Cardiac fibroblast (primary cell): ENCODE measurements at places on chromosomes 16 and 17.

GRCh38 chr17:30336369-30337171 lies 2.7 kb upstream of the TMIGD1 start:
- peak; percentile 62 for DNase-seq

GRCh38 chr17:68184816-68185436 lies 62.9 kb upstream of the AMZ2 start:
- DNase-seq = no peak

DNA sequence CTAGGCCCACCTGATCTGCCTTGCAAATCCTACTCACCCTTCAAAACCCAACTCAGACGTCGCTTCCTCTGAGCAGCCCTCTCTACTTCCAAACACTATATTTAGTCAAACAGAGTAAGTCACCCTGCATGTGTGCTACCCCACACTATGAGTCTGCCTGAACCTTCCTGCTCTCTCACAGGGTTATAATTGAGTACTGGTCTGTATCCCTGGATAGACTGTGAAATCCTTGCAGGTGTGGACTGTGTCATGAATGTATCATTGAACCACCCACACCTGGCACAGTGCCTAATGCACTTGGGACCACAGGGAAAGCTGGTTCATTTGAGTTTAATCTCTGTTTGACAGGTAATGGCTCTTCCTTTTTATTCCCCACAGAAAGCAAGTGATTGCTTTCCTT lies 3.4 kb downstream of the FBXO39 start:
- no peak for DNase-seq

- DNase-seq = no peak
Measured at GRCh38 chr16:55055262-55055661, 124.6 kb downstream of the IRX5 start.

DNA sequence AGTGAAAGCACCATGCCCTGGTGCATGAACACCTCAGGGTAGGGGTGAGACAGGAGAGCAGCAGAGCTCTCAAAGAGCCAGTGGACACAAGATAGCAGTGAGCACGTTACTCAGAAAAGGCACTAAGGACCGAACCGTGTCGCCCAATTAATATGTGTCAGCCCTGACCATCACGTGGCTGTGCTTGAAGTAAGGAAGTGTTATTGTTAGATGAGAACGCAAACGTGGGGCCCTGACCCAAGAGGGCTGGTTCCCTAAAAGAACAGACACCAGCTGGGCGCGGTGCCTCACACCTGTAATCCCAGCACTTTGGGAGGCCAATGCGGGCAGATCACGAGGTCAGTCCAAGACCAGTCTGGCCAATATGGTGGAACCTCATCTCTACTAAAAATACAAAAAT lies 16.3 kb downstream of the AXIN1 start:
- no peak for DNase-seq

GRCh38 chr16:58843675-58844074 lies 109.6 kb upstream of the GOT2 start:
- DNase-seq = peak; percentile 33
